NCI-H226 (cell line): ENCODE measurements at places on chromosomes 13 and 19.

- no peak for DNase-seq
Measured at GRCh38 chr19:38277969-38278680, 13.8 kb downstream of the SPINT2 start.

- DNase-seq, result no peak
Measured at GRCh38 chr13:94254737-94255136, 224.7 kb downstream of the DCT start.

DNA sequence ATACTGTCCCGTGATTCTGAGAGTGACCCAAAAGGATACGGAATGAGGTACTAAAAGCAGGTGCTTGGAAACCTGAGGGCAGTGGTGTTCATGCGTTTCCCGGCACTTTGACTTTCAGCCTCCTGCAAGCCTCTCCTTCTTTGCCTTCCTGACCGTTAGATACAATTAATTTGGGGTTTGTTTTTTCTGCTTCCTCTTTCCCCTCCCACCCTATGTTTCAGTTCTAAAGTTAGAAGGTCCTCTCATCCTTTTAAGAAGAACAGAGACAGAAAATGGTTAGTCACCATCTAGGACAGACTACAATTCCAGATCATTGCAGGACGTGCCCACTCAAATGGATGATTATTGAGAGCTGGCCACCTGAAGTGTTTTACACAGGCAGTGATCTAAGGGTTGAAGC lies 1.8 kb upstream of the LILRB4 start:
- DNase-seq, result no peak

DNA sequence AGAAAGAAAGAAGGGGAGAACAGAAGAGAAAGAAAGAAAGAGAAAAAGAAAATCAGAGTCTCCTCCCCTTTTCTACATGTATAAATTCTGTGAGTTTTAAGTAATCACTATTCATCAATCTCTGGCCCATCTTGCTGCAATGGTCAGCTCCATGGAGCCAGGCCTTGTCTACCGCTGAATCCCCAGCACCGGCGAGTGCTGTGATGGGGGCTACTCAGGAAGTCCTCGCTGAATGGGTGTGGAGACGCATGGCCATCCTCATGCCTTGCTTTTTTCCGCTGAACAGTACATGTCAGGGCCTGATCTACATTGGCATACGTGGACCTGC lies 29.9 kb downstream of the GPR42 start:
- DNase-seq, result no peak

DNA sequence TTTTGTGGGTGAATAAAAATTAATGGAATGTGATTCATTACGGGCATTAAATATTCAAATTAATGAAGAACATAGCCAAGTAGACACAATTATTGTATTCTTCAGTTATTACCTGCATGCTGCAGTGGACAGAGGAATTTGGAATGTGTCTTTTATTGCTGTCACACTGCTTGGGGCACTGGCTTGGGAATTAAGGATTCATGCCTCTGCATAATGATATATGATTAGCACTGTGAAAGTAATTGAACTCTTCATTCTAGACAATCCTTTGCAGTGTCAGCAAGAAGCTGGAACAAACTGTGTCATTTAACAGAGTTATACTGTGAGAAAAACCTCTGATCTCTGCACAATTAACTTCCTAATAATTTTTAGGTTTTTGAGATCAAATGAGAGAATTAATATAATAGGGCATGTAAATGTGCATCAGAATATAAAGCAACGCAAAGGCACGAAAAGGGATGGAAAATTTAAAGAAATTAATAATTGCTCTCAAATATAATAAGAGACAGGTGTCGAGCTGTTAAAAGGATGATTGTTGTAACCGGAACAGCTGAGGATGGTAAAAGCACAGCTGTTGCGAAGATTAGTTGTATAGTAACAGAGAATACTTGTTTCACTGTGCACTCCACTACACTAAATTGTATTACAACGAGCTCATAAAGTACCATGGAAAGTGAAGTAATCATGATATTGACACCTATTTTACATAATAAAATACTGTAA lies 235.1 kb upstream of the MIR17HG start:
- DNase-seq, result no peak

DNA sequence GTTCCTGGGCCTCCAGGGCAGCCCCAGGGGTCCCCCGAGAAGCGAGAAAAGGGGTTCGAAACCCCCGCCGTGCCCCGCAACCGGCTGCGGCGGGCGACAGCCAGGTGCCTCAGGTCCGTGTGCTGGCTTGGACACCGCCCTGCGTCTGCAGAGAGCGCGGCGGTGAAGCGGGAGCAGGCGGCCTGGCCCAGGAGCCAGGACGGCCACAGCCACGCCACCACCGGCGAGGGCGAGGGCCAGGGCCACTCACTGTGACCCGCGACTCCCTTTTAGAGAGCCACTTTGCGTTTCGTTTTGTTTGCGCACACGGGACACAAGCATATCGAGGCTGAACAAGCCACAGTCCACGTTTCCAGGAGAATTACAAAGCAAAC lies 110.4 kb downstream of the CRYL1 start:
- no peak for DNase-seq

DNA sequence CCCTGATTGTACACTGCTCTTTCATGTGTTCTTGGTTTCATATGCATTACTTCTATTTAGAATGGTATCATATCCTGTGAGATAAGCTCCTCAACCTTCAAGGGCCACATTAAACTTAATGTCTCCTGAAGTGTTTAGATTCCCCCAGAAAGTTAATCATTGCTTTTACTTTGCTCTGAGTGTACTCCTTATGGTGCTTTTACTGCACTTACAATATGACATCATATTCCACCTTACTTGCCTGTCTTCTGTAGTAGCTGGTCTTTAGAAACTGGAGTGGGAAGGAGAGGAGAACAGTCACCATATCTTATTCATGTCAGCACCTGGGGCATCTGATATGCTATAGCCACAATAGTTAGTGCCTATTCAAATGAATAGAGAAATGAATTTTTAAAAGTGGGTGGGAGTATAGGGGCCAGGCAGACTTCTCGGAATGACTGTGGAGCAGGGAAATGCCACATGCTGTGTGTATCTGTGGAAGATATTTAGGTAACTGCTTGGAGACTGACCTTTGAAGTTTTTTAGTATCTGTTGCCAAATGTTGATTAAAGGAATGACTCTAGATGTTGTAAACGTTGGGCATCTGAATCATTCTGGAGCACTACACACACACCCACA lies 40.2 kb downstream of the SLAIN1 start:
- no peak for DNase-seq

DNA sequence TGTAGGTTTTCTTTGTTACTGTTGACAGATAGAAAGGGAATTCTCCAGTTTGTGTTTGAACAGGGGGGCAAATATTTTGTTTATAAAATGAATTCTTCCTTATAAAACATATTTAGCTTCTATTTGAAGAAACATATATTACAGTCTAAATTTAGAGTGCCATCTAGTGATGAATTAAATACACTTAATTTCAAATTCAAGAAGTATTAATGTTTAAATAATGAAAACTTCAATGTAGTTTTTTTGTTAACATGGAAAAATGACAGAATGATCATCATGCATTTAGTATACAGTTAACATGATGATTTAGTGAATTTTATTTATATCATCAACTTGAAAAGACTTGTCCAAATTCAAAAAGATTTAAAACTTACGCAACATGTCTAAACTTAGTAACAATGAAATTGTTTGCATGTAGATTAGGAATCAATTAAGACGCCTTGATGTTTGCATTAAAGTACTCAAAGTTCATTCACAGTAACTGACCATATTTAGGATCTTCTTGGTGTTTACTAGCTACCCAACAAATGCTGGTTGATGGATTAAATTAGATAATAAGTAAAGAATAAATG lies 765.9 kb upstream of the SLITRK1 start:
- no peak for DNase-seq

DNA sequence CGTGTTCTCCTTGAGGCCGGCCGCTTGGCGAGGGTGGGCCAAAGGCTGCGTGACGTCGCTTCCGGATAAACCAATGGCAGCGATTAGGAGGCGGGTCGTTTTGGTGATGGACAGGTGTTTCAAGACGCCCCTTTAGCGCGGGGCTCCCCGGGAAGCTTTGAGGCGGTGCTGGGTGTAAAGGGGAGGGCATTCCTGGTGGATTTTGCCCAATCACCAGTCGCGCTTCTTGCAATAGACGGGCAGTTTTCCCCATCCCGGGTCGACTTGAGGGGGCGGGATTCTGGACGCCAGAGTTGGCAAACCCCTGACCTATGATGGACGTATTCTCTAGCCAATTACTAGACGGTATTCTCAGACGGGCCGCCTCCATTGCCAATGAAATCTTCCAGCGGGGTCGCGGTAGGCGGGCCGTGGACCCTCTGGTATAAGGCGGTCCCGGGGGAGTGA lies 264 bp upstream of the PRMT1 start:
- peak; percentile 98 for DNase-seq

- DNase-seq, result no peak
Measured at GRCh38 chr19:14418856-14419105, 360 bp downstream of the DDX39A start.

GRCh38 chr19:45424191-45425058 lies 708 bp upstream of the ERCC1 start:
- DNase-seq, result peak; percentile 95

GRCh38 chr19:8500158-8500557 lies 2.3 kb downstream of the PRAM1 start:
- no peak for DNase-seq

DNA sequence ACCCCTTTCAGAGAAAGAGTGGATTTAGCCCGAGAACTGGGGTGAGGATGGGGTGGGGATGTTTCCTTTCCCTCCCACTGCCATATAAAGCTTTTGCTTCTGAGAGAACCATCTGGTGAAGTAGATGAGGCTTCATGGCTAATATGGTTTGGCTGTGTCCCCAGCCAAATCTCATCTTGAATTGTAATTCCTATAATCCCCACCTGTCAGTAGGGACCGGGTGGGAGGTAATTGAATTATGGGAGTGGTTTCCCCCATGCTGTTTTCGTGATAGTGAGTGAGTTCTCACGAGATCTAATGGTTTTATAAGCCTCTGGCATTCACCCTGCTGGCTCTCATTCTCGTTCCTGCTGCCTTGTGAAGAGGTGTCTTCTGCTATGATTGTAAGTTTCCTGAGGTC lies 270.9 kb downstream of the LMO7 start:
- DNase-seq, result no peak

DNA sequence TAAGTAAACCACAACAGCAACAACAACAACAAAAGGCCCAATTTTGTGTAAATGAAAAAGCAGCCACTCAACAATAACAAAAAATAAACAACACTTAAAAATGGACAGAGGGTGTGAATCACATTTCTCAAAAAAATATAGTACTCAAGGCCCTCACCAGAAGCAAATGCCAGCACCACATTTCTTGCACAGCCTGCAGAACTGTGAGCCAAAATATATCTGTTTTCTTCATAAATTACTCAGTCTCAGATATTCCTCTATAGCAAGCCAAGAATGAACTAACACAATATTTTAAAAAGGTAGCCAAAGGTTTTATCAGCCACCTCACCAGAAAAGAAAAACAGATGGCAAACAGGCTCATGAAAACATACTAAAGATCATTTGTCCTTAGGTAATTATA lies 3.9 kb upstream of the CD33 start:
- no peak for DNase-seq

- DNase-seq, result no peak
Measured at GRCh38 chr19:50002386-50002960, 22.7 kb downstream of the VRK3 start.

- DNase-seq, result no peak
Measured at GRCh38 chr13:112703449-112704284, 13.8 kb downstream of the ATP11A start.

DNA sequence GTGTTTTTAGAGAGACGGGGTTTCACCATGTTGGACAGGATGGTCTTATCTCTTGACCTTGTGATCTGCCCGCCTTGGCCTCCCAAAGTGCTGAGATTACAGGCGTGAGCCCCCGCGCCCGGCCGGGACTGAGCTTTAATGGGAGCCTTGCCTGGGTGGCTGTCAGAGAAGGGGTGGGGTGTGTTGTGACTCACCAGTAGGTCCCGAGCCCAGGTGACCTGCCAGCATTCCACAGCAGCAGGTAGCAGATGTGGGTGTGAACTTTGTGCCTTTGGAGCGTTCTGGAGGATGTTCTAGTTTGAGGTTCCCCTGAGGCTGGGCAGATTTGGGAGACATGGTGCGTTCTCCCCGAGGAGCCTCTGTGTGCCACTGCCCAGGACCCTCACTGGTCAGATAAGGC lies 7.1 kb upstream of the EPN1 start:
- DNase-seq, result no peak

DNA sequence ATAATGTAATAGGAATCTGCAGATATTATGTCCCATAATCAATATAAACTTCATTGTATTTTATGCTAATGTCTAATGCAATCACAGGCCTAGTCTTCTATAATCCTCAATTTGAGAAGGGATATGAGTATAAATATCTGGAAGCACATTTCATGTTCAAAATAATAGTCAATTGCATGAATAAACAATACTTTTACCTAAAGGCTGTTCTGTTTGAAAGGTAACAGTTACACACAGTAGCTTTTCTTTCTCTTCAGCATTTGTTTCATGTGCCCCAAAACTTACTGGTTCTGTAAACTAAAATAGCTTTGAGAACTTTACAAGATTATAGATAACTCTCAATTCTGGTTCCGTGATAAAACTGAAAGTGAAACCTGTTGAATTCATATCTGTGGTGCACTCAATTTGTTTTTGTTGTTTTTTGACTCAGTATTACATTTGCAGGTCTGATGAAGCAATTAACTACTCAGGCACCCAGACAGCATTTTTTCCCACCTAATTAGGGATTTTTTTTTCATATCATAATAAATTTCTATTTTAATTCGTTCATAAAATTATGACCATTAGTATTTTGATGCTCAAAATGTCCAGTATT lies 1193.8 kb downstream of the SLITRK1 start:
- no peak for DNase-seq

- no peak for DNase-seq
Measured at GRCh38 chr13:106048386-106048785, 487.1 kb downstream of the EFNB2 start.

- DNase-seq, result no peak
Measured at GRCh38 chr13:101691341-101691860, 238.9 kb downstream of the ITGBL1 start.

DNA sequence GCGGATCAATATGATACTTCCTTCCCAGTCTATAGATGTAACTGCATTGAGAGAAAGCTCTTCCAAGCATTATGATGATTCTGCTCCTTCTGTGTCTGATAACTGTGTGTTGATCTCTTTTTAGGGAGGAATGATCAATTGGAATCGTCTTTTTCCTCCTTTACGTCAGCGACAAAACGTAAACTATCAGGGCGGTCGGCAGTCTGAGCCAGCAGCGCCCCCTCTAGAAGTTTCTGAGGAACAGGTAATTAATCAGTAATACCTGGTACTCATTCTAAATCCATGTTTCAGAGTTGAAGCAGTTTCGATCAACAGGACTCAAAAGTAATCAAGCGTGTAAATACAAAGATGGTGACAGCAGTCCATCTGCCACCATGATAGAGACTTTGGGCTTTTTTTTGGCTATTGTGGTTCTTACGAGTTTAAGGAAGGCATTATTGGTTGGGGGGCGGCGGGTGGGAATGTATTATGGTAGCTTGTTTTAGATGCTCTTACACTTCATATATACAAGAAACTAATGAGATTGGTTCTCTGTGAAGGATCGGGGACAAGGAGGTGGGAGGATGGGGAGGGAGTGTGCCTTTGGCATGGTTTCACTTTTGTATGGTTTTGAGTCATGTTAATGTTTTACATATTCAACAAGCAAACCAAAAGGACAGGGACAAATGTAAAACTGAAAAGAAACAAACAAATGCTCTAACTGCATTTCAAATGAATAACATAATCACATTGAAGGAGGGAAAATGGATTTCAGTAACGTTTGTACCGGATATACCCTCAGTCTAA lies 60.7 kb upstream of the GPR183 start:
- DNase-seq, result no peak
